ENCODE measurements at places on chromosomes 1 and 21. TPM values are rescaled to one million over a fixed set of nuclear protein-coding genes. Genes with fewer than 3 reads are reported as not detected.

PLA2G2F gene
- total RNA-seq, result not detected

EBNA1BP2 gene
- 7.1 TPM for total RNA-seq

FAM43B gene
- not detected for total RNA-seq

PLD5 gene
- under 0.01 TPM for total RNA-seq

RASAL2 gene
- total RNA-seq, result 0.84 TPM

NTMT2 gene
- total RNA-seq, result not detected

LRRC39 gene
- total RNA-seq, result 1.3 TPM

VASH2 gene
- total RNA-seq, result 0.10 TPM

MTARC2 gene
- 1.0 TPM for total RNA-seq

CACYBP gene
- total RNA-seq, result 96.9 TPM

IGFN1 gene
- under 0.01 TPM for total RNA-seq

CSMD2 gene
- total RNA-seq, result not detected

Data from mononuclear cell (primary cell).